ENCODE measurements at places on chromosomes 6 and 20. TPM values are rescaled to one million over a fixed set of nuclear protein-coding genes. Genes with fewer than 3 reads are reported as not detected.

- no peak for DNase-seq
Observed at GRCh38 chr20:40572251-40572650, 116.8 kb downstream of the MAFB start.

DNA sequence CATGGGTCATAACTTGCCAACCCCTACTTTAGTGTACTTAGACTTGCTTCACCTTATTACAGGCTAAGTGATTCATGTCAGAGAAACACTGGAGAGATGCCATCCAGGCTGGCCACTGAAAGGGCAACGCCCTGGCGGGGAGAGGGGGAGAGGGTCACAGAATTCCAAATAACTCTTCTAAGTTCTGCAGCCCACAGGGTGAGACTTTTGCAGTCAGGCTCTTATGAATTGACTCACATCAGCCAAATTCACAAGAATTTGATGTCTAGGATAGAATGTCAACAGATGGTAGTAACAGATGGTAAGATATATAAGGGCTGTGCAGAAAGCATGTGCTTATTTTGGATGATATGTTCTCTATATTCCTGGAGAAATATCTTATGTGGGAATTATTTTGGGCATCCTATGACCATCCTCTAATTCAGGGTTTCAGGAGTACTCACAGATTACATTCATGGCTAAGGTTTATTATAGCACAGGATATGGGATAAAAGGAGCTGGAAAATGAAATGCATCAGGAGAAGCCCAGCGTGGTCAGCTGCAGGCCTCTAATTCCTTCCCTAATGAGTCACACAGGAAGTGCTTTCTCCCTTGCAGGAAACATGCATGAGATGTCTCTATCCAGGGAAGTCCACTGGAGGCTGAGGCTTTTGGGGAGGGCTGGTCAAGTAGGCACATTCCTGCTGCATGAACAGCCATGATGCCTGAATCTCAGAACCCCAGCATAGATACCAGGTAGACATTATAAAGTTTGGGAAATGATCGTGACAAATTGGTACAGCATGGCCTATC, 58.7 kb upstream of the RIN2 start:
- DNase-seq, result no peak

- DNase-seq, result no peak
Observed at GRCh38 chr20:36219671-36220220, 16.5 kb upstream of the AAR2 start.

- DNase-seq, result no peak
Observed at GRCh38 chr6:37429352-37429750, 3.7 kb upstream of the CMTR1 start.

The CPXM1 gene
- not detected for total RNA-seq

All from left lobe of liver (tissue), 2 donors.